Breast epithelium (tissue), 4 donors: ENCODE measurements at places on chromosomes 13 and 19.
A peak's percentile ranks its signal among the peaks of the same experiment; 100 is the strongest.

- no peak for DNase-seq
Observed at GRCh38 chr13:62578402-62578801, 1162.8 kb upstream of the PCDH20 start.

DNA sequence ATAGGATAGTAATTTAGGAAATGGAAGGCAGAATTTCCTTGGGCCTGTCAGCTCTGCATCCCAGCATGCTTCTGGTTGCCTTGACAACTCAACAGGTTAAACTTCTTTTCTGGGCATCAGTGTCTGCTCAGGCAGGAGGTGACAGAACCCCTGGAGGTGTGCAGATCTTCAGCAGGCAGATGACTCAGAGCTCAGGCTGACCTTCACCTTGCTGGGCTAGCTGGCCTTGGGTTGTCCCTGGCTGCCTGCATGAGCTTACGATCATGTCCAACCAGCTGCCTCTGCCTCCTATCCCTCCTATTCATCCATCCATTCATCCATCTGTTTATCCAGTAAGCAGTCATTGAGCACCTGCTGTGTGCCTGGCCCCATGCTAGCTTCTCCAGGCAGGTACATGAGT lies 81.2 kb upstream of the KCTD15 start:
- no peak for DNase-seq

GRCh38 chr13:50334944-50335343 lies 319.7 kb downstream of the KCNRG start:
- DNase-seq, result no peak

DNA sequence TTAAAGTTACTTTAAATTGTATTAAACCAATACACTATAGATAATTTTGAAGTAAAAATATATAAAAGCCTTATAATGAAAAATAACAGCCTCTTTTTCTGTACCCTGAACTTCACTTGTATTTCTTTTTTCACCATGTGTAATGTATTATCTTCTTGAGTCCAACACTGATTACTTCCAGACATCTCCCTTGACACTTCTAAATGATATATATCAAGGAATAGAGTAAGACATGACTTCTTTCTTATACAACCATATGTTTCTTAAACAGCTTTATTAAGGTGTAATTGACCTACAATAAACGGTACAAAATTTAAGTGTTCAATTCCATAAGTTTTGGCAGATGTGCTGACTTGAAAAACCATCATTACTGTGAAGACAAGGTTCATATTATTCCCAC lies 531.9 kb downstream of the OLFM4 start:
- no peak for DNase-seq

- no peak for DNase-seq
Observed at GRCh38 chr13:79508224-79508961, 27.4 kb downstream of the NDFIP2 start.

- DNase-seq, result no peak
Observed at GRCh38 chr13:46380242-46380641, 6.8 kb downstream of the RUBCNL start.

GRCh38 chr13:32829676-32830335 lies 186.4 kb upstream of the KL start:
- DNase-seq, result no peak

- DNase-seq, result no peak
Observed at GRCh38 chr13:38914070-38914469, 76.6 kb downstream of the STOML3 start.

DNA sequence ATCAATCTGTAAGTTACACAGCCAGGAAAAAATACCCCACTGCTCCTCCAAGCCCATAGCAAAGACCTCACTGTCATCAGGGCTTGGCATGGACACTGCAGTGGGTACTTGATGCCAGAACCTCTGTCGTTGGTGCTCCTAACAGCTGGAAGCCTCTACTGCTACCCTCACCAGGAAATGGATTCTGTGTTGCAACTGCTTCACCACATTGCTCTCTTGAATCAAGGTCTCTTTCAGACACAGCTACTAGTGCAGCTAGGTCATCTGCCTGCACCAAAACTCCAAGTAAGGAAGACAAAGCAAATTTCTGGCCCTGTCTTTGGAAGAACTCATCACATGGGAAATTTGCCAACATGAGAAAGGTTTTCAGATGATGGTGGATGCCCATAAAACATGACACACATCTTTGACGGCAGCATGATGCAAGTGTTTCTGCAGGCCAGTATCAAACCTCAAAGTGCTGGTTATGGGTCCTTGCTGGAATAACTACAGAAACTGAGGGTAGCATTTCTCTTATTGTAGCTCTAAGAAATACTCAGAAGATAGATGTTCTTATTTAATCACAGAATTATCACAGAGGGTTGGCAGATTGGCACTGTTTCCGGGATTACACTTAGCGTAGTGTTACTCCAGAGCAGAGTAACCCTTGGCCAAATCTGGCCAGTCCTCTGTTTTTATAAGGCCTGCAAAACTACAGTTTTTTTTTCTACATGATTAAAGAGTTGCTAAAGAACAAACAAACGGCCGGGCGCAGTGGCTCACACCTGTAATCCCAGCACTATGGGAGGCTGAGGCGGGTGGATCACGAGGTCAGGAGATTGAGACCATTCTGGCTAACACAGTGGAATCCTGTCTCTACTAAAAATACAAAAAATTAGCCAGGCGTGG lies 12.9 kb upstream of the PCCA start:
- no peak for DNase-seq

- no peak for DNase-seq
Observed at GRCh38 chr19:4559569-4559968, at the start of gene SEMA6B. Gene SEMA6B (minus strand): TSS chr19:4559684. CDS start chr19:4558457, 1,227 bp downstream.

DNA sequence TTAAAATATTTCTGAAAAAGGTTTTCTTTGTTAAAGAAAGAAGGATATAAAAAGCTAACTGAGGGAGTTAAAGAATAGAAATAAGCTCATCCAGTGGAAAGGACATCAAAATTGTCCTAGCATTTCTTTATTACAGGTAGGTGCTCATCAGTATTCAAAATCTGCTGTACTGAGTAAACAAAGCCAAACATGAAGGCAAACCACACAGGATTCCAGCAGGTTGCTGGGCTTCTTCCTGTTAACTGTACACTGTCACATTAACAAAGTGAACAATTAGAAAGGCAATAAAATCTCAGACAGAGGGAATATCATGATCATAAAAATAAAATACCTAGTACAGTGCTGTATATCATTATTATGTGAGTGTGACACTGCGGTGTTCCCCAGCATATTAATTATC lies 1541.0 kb downstream of the SLITRK5 start:
- no peak for DNase-seq

- no peak for DNase-seq
Observed at GRCh38 chr13:103799028-103799427, 732.8 kb upstream of the SLC10A2 start.

DNA sequence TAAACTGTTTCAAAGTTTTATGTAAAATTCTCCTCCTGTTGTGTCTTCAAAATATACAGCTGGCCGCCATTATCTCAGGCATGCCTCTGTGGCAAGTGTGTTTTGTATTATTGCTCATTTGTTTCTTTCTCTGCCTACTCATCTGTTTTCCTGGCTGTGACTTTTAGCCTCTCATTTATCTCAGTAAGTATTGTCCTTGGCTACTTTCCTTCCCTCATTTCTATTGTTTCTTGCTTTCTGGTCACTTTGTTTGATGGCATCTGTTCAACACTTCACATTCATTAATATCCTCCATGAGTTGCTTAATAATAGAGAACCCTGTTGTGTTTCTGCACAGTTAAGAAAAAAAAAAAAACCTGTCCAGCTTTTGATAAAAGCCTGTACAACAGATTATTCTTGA lies 869.4 kb downstream of the PCDH17 start:
- no peak for DNase-seq

DNA sequence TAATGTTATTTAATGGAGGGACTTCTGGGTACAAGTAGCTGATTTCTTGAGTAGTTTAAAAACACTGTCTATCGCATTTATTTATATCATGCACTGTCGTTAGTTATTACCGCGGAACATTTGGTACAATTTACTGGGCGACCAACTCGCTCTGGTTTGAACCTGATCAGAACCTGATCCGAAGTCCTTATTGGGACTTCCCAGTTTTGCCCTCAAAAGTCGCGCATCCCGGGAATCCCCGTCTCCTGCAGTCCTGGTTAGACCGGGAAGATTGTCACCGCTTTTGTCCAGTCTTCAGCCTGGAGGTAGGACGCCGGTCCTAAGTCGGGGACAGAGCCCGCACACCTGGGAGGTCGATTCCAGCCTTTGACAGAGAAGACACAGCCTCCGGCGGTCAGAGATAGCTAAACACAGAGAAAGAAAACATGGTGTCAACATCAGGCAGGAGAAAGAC lies 694 bp downstream of the CLN5 start:
- DNase-seq, result no peak

GRCh38 chr13:101512650-101513049 lies 60.2 kb downstream of the ITGBL1 start:
- no peak for DNase-seq

DNA sequence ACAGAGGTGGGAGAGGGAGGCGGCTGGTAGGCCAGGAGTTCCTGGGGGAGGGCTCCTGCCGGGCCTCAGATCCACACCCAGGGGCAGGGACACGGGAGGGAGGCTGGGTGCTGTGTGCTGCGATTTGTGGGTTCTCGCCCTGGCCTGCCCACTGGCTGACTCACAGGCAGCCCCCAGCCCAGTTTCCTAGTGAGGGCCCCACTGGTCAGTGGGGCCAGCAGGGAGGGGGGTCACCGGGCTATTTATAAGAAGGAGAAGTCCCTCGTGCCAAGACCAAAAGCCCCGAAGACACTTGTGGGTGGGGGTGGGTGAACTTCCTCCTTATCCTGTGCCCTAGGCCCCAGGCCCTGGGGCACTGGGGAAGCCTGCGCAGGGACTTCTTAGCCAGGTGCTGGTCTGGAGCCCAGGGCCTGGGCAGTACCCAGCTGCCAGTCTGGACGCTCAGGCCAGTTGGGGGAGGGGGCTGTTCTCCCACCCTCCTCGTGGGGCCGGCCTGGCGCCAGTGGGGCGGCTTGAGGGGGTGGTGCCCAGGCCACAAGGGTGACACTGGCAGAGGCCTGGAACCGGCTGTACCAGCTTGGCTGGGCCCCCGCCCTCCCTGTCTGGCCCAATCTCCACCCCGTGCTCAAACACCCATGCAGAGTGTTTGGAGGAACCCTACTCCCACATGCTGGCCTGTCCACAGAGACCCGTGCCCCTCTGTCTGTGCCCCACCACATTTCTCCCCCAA lies 5.0 kb upstream of the JUNB start:
- peak; percentile 82 for DNase-seq

- no peak for DNase-seq
Observed at GRCh38 chr13:42394361-42394708, 122.4 kb downstream of the AKAP11 start.

- no peak for DNase-seq
Observed at GRCh38 chr13:107035778-107036177, 467.8 kb upstream of the ARGLU1 start.

- DNase-seq, result no peak
Observed at GRCh38 chr13:102333320-102334198, 68.3 kb downstream of the FGF14 start.

DNA sequence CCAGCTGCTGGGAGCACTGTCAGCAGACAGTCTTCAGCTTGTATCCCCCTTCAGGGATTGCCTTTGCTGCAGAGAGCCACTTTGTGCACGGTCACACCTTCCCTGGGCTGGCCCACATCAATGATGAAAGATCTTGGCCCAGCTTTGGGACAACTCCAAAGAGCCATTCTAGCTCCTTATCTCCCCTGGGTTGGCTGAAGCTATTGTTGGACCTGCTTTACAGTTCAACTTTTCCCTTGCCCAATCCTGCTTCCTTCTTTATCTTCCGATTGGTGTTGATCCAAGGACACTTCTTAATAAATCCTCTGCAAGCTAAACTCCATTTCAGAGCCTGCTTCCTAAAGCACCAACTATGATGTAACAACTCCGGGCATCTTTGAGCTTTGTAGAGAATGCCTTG lies 466.4 kb downstream of the KLF12 start:
- DNase-seq, result no peak

- DNase-seq, result no peak
Observed at GRCh38 chr13:112781881-112782361, 92.1 kb downstream of the ATP11A start.

GRCh38 chr13:85441975-85442374 lies 357.2 kb downstream of the SLITRK6 start:
- no peak for DNase-seq

DNA sequence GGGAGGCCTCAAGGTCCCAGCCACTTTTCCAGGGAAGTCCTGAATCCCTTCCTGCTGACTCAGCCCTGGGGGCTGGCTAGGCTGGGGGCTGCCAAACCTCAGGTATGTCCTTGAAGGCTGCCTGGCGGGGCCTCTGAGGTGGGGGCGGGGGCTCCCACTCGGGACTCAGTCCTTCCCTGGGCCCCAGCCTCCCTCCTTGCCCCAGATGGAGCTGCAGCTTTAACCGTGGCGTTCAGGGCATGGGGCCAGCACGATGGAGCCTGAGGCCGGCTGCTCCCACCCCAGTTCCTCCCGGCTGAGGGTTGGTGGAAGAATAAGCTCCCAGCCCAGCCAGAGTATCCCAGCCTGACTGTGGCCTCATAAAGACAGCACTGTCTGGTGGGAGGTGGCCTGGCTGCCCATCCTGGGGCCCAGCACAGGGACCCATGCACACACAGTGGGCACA lies 12.4 kb downstream of the CILP2 start:
- DNase-seq, result no peak

DNA sequence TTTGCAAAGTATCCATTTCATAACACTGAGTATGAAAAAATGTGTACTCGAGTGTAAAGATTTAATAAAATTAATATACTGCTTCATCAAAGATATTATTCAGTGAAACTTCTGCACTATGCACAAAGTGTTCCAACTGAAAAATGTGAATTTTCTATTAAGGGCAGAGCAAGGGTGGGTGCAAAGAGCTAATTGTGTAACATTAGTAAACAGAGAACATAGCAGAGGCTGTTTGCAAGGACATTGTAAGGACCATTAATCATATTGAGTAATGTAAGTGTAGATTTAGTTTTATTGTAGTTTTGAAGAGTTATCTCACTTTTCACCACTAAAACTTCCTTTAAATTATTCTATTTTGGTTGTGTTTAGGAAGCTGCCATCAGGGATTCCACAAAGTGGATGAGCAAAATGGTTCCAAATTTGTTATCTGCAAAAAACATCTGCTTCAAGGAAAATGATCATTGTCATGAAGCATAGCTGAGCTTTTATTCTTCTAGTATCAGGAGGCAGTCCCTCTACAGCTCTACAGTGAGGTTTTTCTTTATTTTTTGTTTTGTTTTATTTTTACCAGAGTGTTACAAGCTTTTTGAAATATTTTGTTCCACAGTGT lies 1375.4 kb downstream of the SLITRK1 start:
- no peak for DNase-seq

GRCh38 chr19:56978023-56978565 lies 137.6 kb upstream of the PEG3 start:
- DNase-seq, result no peak
